Epithelial cell of prostate (primary cell): ENCODE measurements at places on chromosomes 7 and 10.
A peak's percentile ranks its signal among the peaks of the same experiment; 100 is the strongest.

- DNase-seq: peak; percentile 91
These were observed 167.8 kb upstream of the ITGB1 start for GRCh38 chr10:33125522-33126517.

GRCh38 chr10:23362069-23362830 lies 17.7 kb upstream of the C10orf67 start:
- no peak for DNase-seq

DNA sequence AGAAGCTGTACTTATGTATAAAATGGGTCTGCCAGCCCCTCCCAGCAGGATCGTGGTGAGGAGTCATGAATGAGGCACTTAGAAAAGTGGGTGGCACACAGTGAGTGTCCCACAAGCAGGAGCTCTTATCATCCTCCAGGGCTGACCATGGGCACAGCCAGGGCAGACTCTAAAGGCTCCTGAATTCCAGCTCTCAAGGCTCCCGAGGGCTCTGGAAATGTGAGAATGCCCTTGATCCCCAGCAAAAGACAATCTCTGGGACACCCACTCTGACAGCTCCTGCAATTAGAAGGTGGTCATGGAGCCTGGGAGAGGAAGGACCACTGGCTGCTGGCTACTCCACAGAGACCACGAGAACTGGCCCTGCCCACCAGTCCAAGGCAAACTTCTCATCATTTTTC lies 1.6 kb downstream of the VSTM4 start:
- DNase-seq: no peak

DNA sequence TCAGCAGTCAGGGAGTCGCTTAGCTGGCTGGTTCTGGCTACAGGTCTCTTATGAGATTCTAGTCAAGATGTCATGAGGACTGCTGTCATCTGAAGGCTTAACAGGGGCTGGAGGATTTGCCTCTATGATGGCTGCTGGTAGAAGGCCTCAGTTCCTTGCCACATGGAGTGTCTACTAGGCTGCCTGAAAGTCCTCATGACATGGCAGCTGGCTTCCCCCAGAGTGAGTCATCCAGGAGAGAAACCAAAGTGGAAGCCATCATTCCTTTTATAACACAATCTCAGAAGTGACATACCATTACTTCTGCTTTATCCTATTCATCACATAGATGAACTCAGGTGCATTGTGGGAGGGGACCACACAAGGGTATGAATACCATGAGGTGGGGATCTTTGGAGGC lies 75.1 kb downstream of the EXOC6 start:
- DNase-seq: no peak

GRCh38 chr7:110507832-110508231 lies 583.1 kb upstream of the LRRN3 start:
- DNase-seq: no peak

DNA sequence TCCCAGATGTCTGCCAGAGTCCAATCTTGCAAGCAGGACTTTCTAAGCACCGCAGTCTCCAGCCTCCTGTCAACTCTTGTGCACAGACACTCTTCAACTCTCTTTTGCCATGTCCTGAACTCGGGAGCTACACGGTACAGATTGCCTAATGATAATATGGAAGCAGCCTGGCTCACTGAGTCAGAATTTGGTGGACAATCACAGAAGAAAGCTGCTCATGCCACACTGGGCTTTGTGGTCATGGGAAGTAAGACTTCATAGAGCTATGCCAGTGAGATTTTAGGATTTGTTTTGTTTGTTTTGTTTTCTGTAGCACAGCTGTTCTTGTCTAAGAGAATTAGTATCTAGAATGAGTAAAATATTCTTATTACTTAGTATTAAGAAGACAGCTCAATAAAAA lies 144.1 kb upstream of the PRSS58 start:
- DNase-seq: no peak
